ENCODE measurements at places on chromosomes 16 and 17.

- DNase-seq = no peak
Observed at GRCh38 chr17:9658593-9659211, 13.4 kb downstream of the USP43 start.

- DNase-seq = peak; percentile 62
Observed at GRCh38 chr17:82414548-82415281, 3.4 kb upstream of the HEXD start.

- peak; percentile 22 for DNase-seq
Observed at GRCh38 chr17:36705874-36706731, 104.7 kb downstream of the MRM1 start.

GRCh38 chr17:35846055-35846809, 22.5 kb downstream of the HEATR9 start:
- DNase-seq = no peak

GRCh38 chr16:58026139-58026704, 668 bp downstream of the MMP15 start:
- peak; percentile 14 for DNase-seq

GRCh38 chr17:64329588-64329987, 61.1 kb downstream of the PECAM1 start:
- no peak for DNase-seq

DNA sequence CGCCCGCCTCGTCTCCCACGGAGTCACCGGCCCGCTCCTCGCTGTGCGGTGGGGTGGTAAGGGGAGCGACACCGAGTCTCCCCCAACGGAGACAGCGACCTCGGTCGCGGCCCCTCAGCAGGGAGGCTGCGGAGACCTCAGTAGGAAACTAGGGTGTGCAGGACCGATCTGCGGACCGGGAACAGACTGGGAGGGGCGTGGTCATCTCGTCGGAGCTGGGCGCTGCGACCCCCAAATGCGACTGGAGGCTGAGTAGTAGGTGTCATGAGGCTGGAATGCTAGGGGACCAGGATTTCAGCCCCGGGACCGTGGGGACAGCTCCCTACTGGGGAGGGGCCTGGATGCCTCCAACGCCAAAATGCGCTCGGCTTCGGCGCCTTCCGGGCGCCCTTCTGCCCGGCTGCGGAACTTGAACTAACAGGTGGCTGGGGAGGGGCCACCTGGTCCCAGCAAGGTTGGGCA, 1.3 kb downstream of the CACNG4 start:
- no peak for DNase-seq

GRCh38 chr17:59470624-59471297, 94.6 kb upstream of the DHX40 start:
- DNase-seq = no peak

All from memory B cell (primary cell).